Activated CD8-positive, alpha-beta memory T cell treated with anti-CD3 and anti-CD28 coated beads, Interleukin-2, amount 50 U/mL, for 4 hours (primary cell): ENCODE measurements at places on chromosomes 6 and 20.

DNA sequence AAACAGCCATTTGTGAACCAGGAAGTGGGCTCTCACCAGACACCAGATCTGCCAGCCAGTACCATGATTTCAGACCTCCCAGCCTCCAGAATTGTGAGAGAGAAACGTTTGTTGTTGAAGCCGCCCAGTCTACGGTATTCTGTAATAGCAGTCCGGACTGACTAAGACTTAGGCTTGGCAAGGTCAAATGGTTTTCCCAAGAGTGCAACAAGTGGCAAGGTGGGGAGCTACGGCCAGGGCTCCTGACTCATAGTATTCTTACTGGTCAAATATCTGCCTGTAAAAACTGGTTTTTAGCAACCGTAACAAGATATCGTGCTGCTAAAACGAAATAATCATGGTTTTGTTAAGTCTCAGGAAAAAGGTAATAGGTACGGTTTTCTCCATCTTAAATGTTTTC is 37.8 kb downstream of the MCUR1 start:
- no peak for DNase-seq

- DNase-seq, result no peak
These were observed 48.6 kb downstream of the FKBP5 start for GRCh38 chr6:35640017-35640664.

- no peak for DNase-seq
These were observed 187.0 kb downstream of the PDE7B start for GRCh38 chr6:136038531-136038930.

GRCh38 chr20:32980131-32980941 is 23.9 kb downstream of the SUN5 start:
- DNase-seq, result no peak

- DNase-seq, result no peak
These were observed 24.7 kb upstream of the GFOD1 start for GRCh38 chr6:13511913-13512717.

- no peak for DNase-seq
These were observed 230.7 kb upstream of the MARCKS start for GRCh38 chr6:113626475-113626874.

DNA sequence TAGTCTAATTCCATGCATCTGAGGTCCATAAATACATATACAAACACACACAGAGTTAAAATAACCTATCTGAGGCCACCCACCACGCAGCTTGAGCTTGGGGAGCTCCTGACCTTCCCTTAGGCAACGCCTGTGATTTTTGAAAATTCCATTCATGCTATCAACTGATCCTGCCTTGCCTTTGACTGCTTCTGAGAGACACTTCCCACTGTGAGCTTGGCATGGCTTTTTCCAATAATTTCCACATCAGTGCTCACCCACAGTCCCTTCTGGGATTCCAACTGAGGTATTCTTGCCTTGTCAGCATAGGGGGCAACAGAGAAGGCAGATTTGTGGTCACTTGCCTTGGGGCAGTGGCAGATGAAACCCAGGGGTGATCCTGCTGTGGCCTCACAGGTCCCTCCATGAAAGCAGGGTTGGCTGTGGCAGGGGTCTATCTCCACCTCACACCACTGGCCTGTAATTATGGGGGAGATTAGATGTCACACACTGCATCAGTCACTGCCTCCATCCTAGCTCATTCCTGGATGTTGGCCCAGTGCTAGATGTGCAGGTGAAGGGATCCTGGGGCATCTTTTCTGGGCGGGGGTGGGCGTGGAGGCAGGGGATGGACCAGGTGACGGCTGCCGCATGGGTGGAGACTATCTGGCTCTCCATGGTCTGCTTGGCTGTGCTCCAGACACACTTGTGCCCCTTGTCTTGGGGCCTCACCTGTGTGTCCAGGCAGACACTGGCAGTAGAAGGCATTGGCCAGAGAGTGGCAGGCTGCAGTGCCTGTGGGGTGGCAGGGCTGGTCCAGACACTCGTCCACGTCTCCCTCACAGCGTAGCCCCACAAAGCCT is 11.2 kb upstream of the GPSM3 start:
- no peak for DNase-seq

DNA sequence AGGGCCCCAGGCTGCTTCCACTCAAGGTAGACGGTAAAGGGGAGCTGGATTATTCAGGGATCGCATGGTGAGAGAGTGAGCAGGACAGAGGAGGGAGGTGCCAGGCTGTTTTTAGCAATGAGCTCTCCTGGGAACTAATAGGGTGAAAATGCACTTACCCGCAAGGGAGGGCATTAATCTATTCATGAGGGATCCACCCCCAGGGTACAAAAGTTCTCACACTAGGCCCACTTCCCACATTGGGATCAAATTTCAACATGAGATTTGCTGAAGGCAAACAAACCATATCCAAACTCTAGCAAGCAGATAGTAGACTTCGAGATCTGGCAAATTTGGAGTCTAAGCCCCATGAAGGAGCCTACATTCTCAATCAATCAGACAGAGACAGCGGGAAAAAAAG is 408.6 kb downstream of the RNF144B start:
- no peak for DNase-seq
